Stimulated activated naive CD8-positive, alpha-beta T cell treated with anti-CD3 and anti-CD28 coated beads, Interleukin-15, Interleukin-2, amounts not matched to agents 100 U/mL and 50 U/mL, for 24 hours (primary cell): ENCODE measurements at places on chromosomes 11 and 22.

- peak; percentile 93 for DNase-seq
These were observed at the start of gene MAFF for GRCh38 chr22:38201711-38202436. MAFF (plus strand) TSS chr22:38201994; CDS start chr22:38213854, 11,860 bp downstream.

DNA sequence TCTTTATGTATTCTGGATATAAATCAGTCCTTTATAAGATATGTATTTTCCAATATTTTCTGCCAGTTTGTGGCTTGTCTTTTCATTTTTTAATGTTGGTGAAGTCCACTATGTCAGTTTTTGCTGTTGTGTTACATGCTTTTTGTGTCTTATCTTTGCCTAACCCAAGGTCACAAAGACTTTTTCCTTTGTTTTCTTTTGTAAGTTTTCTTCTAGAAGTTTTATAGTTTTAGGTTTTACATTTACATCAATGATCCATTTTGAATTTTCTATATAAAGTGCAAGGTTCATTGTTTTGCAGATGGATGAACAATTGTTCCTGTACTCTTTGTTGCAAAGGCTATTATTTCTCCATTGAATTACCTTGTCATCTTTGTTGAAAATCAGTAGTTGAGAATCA is 69.3 kb downstream of the UVRAG start:
- DNase-seq: no peak

DNA sequence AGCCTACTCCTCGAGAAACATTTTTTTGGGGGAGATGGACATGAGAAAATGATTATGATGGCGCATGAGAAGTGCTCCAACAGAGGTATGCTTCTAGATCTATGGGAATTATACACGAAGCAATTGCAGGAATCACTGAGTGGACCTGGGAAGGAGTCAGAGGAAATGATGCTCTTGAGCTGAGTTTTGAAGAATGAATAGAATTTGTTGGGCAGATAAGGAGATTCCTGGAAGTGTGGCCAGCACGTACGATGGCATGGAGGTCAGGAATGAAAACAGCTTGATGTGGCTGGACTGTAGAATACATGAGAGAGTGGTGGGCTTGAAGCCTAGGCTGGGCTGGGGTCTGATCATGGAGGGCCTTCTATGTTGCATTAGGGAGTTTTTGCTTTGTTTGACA is 31.7 kb downstream of the ADAMTS15 start:
- no peak for DNase-seq

GRCh38 chr22:46758867-46759290 is 3.6 kb upstream of the TBC1D22A start:
- peak; percentile 62 for DNase-seq

DNA sequence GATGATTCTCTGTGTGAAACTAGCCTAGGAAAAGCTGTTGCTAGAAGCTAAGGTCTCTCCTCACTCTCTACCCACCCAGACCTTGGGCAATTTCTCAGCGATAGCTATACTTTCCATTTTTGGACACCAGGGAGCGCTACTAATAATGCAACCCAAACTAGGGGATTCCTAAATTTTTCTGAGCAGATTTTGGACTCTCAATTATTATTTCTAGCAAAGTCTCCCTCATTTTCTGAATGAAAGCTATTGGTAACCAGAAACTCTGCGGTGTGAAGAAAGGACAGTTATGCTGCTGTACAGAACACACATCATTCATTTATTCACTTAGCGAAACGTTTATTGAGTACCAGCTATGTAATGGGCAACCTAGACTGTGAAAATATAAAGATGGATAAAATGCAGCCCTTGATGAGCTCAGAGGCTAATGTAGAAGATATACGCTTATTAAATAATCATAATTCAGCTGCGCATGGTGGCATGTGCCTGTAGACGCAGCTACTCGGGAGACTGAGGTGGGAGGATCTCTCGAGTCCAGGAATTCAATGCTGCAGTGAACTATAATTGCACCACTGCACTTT is 6.1 kb upstream of the STIM1 start:
- DNase-seq: peak; percentile 55

- no peak for DNase-seq
These were observed 60.7 kb downstream of the RAB38 start for GRCh38 chr11:88114486-88115045.

- DNase-seq: no peak
These were observed 22.1 kb downstream of the YPEL1 start for GRCh38 chr22:21713428-21714058.

DNA sequence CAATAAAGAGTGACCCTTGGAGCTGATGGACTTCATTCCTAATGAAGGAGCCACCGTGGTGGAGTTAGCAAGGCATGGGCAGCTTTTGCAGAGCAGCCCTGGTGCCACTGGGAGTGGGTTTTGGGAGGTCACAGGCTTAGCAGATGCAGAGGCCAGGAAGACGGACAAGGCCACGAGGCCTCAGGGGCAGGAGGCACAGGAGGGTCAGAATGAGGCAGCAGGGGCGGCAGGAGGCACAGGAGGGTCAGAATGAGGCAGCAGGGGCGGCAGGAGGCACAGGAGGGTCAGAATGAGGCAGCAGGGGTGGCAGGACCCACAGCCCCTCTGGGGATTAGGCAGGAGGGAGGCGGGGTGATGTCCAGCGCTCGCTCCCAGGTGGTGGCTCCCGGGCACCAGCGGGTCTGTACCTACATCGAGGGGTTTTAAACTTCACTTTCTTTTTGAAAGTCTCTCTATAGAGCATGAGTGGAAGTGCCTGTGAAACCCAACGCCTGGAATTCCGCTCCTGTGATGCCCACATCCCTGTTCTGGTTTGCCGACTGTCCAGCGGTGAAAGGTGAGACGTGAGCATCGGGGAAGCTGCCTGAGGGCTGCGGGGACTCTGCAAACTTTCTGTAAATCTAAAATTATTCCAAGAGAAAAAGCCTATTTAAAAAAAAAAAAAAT is 521.6 kb downstream of the BRD1 start:
- no peak for DNase-seq

GRCh38 chr11:11149671-11150459 is 203.2 kb downstream of the CSNK2A3 start:
- no peak for DNase-seq

GRCh38 chr11:96043291-96043690 is 119.4 kb upstream of the MTMR2 start:
- no peak for DNase-seq

GRCh38 chr22:42313804-42314581 is 43.5 kb upstream of the TCF20 start:
- peak; percentile 31 for DNase-seq

- no peak for DNase-seq
These were observed 6.2 kb downstream of the DNAJC24 start for GRCh38 chr11:31375879-31376278.

DNA sequence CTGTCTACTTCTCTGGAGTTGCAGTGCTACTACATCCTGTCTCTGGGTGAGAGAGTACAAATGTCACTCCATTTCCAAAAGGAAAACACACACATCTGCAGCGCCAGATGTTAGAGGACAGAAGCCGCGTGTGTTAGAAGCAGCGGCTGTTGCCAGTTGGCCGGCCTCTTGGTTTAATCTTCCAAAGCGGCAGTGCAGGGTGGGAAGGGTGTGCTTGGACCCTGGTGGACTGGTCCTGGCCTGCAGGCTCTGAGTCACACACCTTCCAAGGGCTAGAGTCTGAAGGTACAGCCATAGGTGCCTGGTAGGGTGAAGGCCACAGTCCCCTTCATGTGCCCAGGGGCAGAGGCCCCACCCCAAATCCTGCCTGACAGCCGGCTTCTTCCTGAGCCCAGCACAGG is 99.8 kb downstream of the CTTN start:
- DNase-seq: no peak

DNA sequence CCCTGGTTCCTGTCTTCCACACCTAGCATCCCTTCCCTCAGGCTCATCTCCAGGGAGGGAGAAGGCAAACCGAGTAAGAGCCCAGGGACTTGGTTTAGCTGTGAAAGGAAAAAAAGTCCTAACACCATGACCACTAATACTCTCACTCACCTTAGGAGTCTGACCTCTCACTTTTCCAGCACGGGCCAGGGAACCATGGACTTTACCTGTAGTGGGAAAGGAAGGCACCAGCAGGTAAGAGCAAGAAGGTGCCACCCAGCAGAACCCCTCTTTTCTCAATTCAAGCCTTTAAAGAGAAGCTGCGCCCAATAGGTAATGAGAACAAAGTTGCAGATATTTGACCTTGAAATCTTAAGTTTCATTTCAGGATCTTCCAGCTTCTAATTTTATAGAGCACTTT is 1.1 kb downstream of the FAU start:
- DNase-seq: no peak

GRCh38 chr11:6627762-6628241 is 8.6 kb upstream of the TPP1 start:
- DNase-seq: no peak

GRCh38 chr11:95536047-95536690 is 253.4 kb downstream of the FAM76B start:
- DNase-seq: no peak

- peak; percentile 75 for DNase-seq
These were observed 41.2 kb downstream of the IGLL5 start for GRCh38 chr22:22928666-22929380.

DNA sequence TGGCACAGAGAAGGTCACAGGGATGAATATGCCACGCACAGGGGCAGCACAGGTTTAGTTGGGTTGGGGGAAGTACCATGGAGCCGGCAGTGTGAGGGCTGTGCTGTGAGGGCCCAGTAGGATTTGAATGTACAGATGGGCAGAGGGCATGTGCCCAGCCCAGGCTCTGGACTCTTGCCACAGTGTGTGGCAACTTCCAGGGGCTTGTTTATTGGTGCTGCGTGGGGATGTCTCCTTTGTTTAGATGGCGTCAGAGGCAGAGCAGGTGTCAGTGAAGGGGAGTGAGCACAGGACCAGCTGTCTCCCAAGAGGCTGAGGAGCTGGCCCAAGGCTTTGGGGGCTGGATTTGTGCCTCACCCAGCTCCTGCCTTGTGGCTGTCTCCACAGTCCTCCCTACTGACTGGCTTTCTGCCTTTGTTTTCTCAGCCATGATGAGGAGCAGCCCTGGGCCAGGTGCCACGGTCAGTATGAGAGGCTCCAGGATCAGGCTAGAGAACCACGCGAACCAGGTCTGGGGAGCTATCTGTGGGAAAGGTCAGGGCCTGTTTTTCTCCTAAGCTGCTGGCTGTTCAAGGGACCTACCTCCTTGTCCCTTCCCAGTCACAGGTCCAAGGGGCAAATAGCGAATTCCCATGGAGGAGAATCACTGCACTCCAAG is 21.9 kb downstream of the SUN2 start:
- no peak for DNase-seq

DNA sequence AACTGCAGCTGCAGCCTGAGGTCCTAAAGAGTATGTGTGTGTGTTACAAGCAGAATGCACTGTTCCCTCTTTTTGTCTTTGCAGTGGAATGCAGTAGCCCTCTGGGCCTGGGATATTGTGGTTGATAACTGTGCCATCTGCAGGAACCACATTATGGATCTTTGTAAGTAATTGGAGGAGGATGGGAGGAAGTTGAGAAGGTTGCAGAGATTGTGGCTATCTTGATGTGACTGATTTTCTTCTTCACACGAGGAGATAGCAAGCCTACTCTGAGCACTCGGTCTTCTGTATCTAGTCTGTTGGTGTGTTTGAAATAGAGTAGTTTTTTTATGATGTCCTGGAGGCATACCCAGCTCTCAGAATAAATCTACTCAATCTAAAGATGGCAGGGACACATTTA is 2.3 kb downstream of the RBX1 start:
- DNase-seq: no peak

DNA sequence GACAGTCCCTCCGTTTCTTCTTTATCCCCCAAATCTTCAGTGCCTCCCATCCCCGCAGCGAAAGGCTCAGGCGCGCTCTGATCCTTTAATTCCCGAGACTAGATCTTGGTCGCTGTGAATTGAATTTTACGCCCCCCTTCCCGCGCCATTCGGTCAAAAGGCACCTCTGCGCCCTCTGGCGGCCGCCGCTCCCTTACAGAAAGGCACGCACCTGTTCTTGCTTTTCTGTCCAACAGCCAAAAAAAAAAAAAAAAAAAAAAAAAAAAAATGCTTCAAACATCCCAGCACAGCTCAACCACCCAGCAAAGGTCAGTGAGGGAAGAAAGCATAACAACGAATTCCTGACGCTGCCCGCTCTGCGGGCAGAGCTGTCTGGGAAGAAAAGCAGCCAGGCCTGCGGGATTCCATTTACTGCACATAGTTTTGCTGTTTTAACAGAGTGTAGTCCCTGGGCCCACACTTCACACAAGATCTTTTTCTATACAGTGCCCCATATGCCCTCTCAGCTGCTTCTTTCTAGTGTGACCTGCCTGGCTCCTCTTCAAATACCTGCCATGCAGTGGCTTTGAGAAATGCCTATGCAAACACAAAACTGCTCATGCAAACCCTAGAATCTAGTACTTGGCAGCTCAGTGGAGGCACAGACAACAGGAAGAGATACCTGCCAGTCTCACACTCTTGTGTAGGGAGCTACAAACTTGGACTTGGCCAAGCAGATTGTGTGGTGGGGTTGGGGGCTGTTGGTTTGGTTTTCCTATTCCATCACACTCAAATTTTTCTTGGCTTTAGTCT is 1.3 kb upstream of the ESAM start:
- DNase-seq: peak; percentile 90

GRCh38 chr22:35443790-35444684 is 44.1 kb downstream of the MCM5 start:
- DNase-seq: no peak

DNA sequence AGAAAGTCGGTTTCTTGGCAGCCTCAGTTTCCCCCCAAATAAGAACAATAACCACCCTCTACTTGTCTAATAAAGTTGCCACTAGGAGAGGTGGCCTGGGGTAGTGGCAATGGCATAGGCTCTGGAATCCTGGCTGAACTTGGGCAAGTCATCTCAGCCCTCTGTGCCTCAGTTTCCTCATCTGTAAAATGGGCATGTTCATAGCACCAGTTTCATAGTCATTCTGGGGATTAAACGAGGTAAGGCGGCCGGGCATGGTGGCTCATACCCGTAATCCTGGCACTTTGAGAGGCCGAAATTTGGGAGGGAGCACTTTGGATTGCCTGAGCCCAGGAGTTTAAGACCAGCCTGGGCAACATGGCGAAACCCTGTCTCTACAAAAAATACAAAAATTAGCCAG is 63.0 kb downstream of the SGSM1 start:
- DNase-seq: no peak

DNA sequence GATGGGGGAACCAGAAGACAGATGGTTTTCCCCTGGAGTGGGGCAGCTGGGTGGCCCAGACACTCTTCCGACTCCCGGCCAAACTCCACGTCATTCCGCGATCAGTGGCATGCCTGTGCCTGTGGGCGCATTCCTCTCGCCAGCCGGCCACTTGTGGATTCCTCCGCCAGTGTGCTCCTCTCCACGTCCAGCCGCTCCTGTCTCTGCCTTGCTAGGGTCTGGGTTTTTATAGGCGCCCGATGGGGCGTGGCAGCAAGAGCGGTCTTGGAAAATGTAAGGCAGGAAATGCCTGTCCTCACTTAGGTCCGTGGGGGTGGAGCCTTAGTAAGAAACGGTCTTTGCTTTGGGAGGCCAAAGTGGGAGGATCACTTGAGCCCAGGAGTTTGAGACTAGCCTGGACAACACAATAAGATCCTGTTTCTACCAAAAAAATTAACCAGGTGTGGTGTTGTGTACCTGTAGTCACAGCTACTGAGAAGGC is 81.6 kb upstream of the SEPTIN5 start:
- DNase-seq: no peak

- DNase-seq: peak; percentile 43
These were observed 101.9 kb downstream of the WT1 start for GRCh38 chr11:32333320-32333991.
